ENCODE measurements at places on chromosomes 11 and 22. TPM values are rescaled to one million over a fixed set of nuclear protein-coding genes. Genes with fewer than 3 reads are reported as not detected.

GRCh38 chr11:123560006-123560405 lies 94.4 kb downstream of the SCN3B start:
- DNase-seq = peak; percentile 57

DNA sequence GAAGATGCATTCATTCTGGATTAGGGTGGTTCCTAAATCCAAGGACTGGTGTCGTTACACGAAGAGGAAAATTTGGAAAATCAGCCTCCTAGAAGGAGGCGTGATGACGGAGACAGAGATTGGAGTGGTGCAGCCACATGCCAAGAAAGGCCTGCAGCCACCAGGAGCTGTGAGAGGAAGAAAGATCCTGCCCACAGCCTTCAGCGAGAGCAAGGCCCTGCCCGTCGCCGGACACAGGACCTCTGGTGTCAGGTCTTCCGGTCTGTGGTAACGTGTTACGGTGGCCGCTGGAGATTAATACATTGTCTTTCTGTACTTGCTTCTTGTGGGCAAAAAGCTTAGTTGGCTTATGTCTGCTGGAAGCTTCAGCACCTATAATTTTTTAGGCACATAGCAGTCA lies 1045.8 kb downstream of the BRD1 start:
- DNase-seq = no peak

- DNase-seq = no peak
Observed at GRCh38 chr22:38467438-38467903, 425 bp upstream of the KDELR3 start.

DNA sequence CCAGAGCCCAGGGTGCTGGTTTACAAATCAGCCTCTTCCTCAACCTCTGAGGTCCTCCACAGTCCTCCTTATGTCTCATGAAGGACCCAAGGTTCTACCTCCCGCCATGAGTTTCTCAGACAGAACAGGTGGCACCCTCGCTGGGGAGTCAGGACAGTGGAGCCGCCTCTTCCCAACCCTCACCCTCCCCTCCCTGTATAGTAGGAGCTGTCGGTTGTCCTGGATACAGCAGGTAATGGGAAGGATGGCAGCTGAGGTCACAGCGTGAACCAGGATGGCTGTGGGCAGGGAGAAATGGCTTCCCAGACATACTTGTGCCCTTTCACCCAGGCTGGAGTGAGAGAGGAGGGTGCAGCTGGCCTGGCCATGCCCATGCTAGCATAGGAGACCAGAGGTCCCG lies 134.6 kb downstream of the CHST1 start:
- DNase-seq = no peak

DNA sequence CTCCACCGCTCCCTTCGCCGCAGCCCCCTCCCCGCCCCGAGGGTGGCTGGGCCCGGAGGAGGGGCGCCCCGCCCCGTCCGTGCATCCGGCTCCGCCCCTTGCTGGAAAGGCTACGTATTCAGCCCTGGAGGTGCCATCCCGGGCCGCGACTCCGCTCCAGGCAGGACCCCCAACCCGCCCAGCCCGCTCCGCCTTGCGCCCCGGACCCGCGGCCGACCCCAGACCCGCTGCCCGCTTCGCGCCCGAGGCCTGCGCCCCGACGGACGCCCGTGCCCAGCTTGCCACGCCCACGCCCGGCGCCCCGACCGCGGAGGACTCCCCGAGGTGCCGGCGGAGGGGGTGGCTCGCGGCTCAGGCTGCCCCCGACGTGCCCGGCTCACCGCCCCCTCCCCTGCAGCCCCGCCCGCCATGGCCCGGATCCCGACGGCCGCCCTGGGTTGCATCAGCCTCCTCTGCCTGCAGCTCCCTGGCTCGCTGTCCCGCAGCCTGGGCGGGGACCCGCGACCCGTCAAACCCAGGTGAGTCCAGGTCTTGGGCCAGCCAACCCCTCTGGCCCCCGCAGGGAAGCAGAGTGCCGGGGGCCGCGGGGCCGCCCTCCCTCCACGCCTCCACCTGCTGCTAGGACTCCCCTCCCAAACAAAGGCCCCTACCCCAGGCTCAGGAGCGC lies at the start of gene ADM2:
TSS of gene ADM2 (plus strand) at position 104 of the 667 bp plus-strand sequence. CDS start at position 409, 305 bp downstream.
- no peak for DNase-seq

GRCh38 chr11:73195191-73196007 lies 22.7 kb upstream of the P2RY2 start:
- no peak for DNase-seq

- DNase-seq = no peak
Observed at GRCh38 chr11:35802221-35802620, 139.6 kb downstream of the TRIM44 start.

GRCh38 chr11:82901922-82902485 lies 468 bp downstream of the DDIAS start:
- DNase-seq = no peak

DNA sequence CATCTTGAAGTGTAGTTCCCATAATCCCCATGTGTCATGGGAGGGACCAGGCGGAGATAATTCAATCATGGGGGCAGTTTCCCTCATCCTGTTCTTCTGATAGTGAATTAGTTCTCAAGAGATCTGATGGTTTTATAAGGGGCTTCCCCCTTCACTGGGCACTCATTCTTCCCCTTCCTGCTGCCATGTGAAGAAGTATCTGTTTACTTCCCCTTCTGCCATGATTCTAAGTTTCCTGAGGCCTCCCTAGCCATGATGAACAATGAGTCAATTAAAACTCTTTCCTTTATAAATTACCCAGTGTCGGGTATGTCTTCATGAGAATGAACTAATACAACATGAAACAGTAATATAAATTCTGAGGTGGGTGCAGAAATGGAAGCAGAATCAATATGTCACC lies 12.1 kb upstream of the SPTBN2 start:
- DNase-seq = no peak

DNA sequence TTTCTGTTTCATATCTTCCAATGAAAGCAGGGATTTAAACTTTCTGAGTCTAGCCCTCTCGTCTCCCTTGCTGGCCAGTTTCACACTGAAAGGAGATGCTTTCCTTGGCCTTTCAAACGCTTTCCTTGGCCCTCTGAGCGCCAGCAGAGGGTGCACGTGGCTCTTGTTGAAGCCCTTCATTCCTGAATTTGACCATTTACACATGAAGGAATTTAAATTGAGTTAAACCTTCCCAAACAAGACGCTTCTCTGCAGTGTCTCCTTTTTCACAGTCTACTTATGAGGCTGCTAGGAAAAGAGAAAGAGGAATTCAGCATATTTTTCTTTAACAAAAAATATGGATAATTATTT lies 21.6 kb downstream of the NNMT start:
- DNase-seq = peak; percentile 40

The FCHSD2 gene
- 48.4 TPM for polyA plus RNA-seq

The P2RX6 gene
- 1.4 TPM for polyA plus RNA-seq

The APOA4 gene
- not detected for polyA plus RNA-seq

The NXPE4 gene
- polyA plus RNA-seq = not detected

The GRM5 gene
- 0.13 TPM for polyA plus RNA-seq
